ENCODE measurements at places on chromosomes 4 and X. TPM values are rescaled to one million over a fixed set of nuclear protein-coding genes. Genes with fewer than 3 reads are reported as not detected.

DNA sequence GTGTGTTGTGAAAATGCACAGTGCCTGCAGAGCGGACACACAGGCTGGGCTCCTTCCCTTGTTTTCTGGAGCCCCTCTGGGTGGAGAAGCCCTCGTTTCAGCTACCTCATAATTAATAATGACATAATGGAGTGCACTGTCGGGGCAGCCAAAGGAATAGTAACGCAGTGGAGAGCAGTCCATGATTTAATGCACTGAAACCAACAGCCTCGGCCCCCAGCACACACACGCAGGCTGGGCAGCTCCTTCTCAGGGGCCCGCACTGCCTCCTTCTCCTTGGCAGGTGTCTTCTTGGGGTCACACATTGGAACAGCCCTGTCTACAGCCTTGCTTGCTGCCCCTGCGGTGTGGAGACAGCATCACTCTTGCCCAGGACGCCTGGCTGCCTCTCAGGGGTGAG is 89.2 kb downstream of the DCTD start:
- no peak for DNase-seq

DNA sequence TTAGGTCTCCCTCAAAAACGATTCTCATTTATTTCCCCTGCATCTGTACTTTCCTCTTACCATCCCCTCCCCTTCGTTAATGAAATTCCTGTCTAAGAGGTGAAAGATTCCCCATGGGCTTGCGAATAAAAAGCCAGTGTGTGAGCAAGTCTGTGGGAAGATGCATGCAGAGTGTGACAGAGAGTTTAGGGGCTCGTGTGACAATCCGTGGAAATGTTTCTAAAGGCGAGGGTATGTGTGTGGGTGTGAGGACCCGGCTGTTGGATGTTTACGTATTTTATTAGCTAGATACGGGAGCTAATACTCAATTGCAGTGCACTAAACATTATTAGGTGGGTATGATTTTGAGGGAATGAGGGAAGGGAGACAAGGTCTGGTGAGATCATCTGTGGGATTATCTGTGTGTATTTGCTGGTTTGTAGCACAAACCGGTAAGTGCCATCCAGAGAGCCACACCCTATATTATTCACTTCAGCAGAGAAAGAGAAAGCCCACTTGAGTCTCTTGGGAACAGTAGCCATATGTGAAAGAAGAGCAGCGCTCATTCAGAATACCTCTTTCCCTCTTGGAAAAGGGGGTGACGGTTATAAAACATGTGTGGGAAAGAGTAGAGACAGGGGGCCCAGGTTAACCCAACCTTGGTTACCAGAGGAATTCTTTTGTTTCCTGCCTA is 893 bp upstream of the HOPX start:
- no peak for DNase-seq

GRCh38 chr4:92237559-92237958 is 66.2 kb upstream of the GRID2 start:
- DNase-seq = no peak

- DNase-seq = no peak
Observed at GRCh38 chr4:144739511-144740033, 93.6 kb downstream of the HHIP start.

- no peak for DNase-seq
Observed at GRCh38 chr4:3756343-3757059, 9.7 kb upstream of the ADRA2C start.

GRCh38 chrX:129618997-129619396 is 35.8 kb downstream of the APLN start:
- DNase-seq = no peak

DNA sequence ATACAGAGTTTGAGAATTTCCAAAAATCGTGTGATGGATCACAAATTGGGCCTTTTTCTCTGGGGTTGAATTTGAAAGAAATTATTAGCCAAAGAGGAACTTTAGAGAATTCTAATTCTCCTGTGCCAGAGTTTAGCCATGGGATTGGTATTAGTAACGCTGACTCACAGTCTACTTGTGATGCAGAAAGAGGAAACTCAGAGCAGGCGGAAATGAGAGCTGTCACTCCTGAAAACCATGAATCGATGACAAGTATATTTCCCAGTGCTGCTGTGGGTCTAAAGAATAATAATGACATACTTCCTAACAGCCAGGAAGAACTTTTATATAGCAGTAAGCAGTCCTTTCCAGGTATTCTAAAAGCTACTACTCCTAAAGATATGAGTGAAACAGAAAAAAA is 64.9 kb downstream of the N4BP2 start:
- peak; percentile 93 for DNase-seq

DNA sequence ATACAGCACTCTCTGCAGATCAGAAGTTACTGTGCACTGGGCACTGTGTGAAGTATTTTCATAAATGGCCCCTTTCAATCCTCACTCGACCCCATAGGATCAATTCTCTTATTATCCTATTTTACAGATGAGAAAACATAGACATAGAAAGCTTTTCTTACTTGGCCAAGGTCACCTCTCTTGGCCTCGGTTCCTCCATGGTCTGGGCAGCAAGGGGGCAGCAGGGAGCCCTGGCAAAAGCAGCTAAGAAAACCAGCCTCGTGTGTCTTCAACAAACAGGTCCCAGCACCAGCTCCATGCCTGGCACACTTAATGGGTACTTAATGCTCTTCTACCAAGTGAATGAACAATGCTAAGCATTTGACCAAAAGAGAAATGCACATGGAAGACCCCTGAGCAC is 34.4 kb downstream of the BST1 start:
- no peak for DNase-seq

DNA sequence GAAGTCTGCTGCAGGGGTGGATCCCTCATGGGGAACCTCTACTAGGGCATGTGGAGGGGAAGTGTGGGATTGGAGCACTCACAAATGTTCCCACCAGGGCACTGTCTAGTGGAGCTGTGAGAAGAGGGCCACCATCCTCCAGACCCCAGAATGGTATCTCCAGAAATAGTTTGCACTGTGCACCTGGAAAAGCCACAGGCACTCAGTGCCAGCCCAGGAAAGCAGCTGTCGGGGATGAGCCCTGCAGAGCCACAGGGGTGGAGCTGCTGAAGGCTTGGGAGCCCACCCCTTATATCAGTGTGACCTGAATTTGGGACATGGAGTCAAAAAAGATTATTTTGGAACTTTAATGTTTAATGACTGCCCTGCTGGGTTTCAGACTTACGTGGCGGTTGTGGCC is 25.0 kb upstream of the LDOC1 start:
- no peak for DNase-seq

DNA sequence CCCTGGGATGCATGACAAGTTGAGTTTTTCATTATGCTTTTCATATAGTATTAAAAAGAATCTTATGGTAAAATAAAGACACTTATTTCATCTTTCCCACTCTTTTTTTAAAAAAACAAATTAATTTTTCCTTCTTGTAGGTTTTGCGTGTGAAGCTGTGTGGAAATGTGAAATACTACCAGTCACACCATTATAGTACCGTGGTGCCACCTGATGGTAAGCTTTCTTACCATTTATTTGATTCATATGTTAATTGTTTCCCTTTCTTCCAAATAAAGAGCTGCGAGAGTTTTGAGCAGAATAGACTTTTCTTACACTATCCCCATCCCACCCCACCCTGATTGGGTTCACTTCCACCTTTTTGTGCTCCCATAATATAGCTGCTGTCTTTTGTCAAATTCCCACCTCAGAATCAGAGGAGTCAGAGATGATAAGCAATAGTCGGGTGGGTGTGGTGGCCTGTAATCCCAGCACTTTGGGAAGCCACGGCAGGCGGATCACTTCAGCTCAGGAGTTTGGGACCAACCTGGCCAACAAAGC is 44.3 kb downstream of the CASP6 start:
- peak; percentile 45 for DNase-seq

- peak; percentile 92 for DNase-seq
Observed at GRCh38 chr4:3122081-3122563, 47.6 kb downstream of the HTT start.

DNA sequence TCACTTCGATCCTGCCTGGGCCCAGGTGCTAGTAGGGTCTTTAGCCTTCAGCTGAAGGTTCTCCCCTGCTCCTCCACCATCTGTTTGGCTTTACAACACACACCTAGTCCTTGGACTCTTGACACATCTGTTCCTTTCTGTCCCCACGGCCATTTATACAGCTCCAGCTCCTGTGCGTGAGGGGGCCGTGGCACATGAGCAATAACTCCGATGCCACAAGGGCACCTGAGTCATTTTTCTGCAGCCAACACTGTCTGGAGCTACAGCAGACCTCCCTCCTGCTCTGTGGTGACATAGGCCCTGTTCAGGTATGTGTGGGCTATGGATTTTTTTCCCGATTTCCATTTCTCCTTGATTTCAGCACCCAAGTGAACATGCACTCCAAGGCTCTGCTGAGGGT is 44.7 kb upstream of the BCOR start:
- no peak for DNase-seq

- DNase-seq = no peak
Observed at GRCh38 chrX:112968351-112969133, 127.9 kb upstream of the AMOT start.

GRCh38 chr4:173879509-173879908 is 349.5 kb upstream of the HAND2 start:
- DNase-seq = no peak

DNA sequence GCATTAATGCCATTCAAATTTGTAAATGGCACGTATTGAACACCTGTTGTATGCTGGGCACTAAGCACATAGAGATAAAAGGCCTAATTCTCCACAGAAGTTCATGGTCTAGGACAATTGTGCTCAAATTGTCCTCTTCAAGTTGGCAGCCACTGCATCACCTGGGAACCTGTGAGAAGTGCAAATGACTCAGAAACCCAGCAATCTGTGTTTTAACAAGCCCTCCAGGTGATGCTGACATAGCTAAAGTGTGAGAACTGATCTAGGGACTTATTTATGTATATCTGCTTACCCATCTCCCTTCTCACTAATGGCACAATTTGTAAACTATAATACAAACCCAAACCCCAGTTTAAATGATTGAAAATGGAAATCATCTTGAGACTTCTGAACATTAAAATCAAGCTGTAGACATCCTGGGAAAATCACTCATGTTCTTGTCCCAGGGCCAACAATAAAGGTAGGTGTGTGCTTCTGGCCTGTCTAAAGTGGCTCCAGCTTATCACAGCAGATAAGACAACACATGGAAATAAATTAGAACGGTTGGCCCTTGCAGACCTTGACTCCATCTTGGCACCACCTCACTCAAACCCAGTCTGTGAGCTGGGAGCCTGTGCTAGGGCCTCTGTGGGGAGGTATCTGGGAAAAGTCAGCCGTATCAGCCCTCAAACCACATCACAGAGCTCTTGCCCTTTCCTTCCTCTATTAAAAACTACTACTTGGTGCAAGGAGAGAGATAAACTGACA is 46.8 kb downstream of the UCHL1 start:
- no peak for DNase-seq

- DNase-seq = no peak
Observed at GRCh38 chr4:89803036-89803435, 33.9 kb downstream of the SNCA start.

DNA sequence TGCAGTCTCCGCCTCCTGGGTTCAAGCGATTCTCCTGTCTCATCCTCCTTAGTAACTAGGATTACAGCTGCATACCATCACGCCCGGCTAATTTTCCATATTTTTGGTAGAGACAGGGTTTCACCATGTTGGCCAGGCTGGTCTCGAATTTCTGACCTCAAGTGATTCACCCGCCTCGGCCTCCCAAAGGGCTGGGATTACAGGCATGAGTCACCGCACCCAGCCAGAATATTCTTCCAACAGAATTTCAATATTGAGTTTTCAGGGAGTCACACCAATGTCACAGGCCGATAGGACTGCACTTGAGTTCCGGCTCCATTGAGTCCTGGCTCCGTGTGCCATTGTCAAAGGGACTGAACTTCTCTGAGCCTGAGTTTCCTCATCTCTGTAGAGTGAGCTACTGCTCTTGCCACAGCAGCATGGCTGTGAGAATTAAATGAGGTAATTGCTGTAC is 82.9 kb downstream of the CLCN4 start:
- DNase-seq = no peak

DNA sequence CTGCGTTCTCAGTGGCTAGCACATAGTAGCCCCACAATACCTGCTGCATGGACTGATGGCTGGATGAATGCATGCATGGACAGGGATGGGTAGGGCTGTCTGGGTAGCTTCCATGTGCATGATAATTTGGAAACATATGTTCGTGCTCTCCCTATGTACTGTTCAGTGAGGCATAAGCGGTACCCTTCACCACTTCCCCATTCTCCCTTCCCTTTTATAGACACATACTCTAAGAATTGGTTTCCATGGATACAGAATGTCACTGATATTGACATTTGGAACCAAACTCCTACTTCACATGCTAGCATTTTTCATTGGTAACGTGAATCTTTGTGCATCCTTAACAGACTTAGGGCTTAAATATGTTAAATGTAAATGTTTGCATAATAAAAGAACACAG is 20.4 kb downstream of the USP46 start:
- DNase-seq = no peak

The STK26 gene
- 3.7 TPM for total RNA-seq

The BRS3 gene
- total RNA-seq = not detected

The TLR1 gene
- 2.7 TPM for total RNA-seq

The GSX2 gene
- total RNA-seq = not detected

The PLP1 gene
- total RNA-seq = not detected

The LEF1 gene
- 0.46 TPM for total RNA-seq

The MTMR8 gene
- 1.1 TPM for total RNA-seq

The PHEX gene
- 0.44 TPM for total RNA-seq

The NPY5R gene
- total RNA-seq = not detected

Measured in endothelial cell of umbilical vein (primary cell).